Stimulated activated CD4-positive, alpha-beta T cell treated with anti-CD3 and anti-CD28 coated beads, TNF-alpha, amount 100 ng/mL, for 48 hours (primary cell): ENCODE measurements at places on chromosomes 11 and 22.

DNA sequence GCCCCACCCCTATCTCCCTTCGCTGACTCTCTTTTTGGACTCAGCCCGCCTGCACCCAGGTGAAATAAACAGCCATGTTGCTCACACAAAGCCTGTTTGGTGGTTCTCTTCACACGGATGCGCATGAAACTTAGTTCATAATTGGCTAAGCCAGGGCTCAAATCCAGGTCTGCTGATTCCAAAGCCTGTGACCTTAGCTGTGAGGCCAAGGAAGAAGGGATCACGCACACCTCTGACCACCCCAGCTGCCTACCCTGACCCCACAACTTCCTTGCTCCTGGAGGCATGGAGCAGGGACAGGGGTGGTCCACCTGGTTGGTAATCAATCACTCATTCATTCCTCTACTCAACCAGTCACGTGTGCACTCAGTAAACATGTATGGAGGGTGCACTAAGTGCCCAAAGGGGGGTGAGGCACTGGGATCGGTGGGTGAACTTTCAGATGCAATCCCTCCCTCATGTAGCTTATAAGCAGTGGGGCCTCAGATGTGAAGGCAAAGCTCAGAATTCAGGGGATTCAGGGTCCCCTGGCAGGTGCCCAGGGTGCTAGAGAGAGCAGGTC, 10.3 kb downstream of the FXYD2 start:
- no peak for DNase-seq

DNA sequence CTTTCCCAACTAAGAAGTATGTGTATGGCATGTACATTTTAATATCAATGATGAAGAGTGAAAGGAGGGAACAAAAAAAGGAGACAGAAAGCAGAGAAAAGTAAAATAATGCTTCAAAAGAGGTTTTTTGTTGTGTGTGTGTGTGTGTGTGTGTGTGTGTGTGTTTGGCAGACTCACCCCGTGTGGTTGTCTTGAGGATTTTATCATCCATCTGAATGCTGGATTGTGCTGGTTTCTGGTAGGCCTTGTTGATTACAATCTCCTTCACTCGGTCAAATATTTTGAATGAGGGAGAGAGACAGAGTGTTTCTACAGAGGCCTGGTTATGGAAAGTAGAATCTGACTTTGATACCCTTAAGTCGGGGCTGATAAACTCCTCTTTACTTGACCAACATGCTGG, 128.5 kb downstream of the ENTHD1 start:
- DNase-seq = no peak

GRCh38 chr11:41320653-41321052, 138.8 kb downstream of the LRRC4C start:
- DNase-seq = no peak

DNA sequence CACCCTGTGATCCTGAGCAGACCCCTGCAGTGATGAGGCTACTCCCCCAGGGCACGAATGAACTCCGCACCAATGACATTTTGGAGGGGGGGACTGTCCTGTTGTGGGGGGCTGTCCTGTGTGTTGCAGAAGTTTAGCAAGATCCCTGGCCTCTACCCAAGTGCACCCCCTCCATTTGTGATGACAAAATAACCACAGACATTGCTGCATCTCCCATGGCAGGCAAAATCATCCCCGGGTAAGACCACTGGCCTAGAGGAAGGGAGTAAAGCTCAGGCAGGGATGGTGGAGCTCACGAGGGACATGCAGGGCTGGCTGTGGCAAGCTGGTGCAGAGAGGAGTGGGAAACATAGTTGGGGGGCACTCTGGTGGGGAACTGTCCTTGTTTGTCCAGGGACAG, 40.6 kb downstream of the NECTIN1 start:
- no peak for DNase-seq

- DNase-seq = no peak
These were observed 41.9 kb upstream of the WNT11 start for GRCh38 chr11:76248210-76248609.

DNA sequence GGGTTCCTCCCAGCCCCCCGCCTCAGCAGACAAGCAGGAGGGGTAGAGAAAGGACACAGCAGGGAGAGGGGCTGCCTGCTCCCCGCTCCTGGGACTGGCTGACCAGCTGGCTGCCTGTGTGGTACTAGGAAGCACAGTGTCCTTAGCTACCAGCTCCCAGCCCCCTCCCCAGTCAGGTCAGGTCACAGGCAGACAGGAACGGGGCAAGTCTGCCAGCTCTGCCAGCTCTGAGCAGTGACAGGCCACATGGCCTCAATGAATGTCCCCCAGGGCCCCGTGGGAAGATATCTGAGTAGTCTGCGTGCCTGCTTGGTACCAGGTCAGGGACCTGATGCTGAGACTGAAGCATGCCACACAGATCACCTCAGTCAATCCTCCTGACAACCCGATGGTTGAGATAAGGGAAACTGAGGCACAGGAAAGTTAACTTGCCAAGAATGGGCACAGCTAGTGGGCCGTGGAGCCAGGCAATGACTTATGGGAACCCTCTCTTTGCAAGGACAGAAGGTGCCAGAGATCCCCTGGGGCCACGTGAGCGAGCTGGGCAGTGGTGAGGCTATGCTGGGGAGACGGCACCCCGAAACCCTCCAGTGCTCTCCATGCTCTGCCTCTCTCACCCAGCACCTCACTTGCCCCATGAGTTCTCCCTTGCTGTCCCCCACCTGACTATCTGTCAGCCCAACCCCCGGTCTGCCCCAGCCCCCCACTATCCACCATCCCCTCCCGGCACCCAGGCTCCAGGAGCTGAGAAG, 13.8 kb upstream of the MFNG start:
- no peak for DNase-seq

DNA sequence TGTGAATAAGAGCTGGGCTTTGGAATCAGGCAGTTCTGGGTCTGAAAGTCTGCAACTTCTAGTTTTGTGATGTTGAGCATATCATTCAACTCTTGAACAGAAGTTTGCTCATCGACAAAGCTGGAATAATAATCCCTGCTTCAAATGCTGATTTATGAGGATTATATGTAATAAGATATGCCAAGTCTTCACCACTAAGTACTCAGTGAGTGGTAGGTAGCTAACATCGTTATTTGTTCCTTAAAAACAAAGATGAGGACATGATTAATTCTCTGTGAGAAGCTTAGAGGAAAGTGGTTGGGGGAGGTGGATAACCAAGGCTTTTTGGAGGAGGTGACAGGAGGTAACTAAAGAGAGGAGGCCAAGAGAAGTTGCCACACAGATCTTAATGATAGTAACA, 96.5 kb downstream of the ME3 start:
- no peak for DNase-seq

DNA sequence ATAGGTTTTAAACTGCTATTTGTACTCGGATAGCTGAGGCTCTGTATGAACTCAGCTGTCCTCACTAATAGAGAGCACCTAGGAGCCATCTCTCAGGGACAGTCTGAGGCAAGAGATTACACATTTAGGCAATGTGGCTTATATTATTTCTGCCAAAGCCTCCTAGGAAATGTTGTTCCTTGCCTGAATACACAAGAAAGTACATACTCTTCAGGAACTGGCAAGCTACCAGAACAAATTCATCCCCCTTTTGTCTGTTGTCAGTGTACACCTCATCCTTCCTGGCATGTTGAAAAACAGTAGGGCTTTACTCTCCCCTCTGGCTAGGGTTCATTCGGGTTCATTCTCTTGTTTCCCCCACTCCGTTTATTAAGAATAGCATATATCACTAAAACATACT, 615.9 kb upstream of the FAT3 start:
- no peak for DNase-seq

- no peak for DNase-seq
These were observed 23.8 kb downstream of the UPB1 start for GRCh38 chr22:24518771-24519485.

- no peak for DNase-seq
These were observed 26.1 kb downstream of the GDPD5 start for GRCh38 chr11:75499423-75500190.
